ENCODE measurements at places on chromosomes 4 and X.

GRCh38 chr4:120881351-120881750 lies 41.2 kb downstream of the PRDM5 start:
- no peak for DNase-seq

DNA sequence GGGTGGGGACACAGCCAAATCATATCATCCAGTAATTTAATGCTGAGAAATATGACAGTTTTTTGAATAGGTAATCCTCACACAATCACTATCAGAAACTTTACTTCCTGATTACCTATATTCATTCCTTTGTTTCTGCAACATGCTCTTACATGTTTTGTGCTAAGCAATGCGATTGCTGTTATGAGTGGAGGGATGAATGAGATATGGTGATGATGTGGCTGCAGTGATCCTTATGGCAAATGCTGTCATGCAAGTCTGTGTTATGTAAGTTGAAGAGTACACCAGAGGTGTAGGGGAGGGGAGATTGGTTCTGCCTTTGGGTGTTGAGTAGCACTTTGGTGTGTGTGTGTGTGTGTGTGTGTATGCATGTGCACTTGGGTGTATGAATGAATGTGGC lies 14.6 kb downstream of the HERC3 start:
- DNase-seq: no peak

DNA sequence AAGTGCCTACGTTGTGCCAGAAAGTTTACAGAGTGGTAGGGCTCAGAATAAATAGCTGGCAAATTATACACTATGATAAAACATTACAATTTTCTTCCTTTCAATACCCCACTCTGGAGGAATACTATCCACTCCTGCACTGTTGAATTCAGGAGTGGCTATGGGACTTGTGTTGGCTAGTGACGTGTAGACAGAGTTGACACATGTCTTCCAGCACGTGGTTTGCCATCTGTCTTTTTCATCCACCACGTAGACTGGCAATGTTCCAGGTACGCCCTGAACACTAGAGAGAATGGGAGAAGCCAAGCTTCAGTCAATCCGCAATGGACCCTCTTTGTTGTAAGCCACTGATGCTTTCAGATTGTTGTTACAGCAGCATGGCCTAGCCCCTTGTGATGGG lies 168.8 kb upstream of the RBPJ start:
- DNase-seq: no peak

DNA sequence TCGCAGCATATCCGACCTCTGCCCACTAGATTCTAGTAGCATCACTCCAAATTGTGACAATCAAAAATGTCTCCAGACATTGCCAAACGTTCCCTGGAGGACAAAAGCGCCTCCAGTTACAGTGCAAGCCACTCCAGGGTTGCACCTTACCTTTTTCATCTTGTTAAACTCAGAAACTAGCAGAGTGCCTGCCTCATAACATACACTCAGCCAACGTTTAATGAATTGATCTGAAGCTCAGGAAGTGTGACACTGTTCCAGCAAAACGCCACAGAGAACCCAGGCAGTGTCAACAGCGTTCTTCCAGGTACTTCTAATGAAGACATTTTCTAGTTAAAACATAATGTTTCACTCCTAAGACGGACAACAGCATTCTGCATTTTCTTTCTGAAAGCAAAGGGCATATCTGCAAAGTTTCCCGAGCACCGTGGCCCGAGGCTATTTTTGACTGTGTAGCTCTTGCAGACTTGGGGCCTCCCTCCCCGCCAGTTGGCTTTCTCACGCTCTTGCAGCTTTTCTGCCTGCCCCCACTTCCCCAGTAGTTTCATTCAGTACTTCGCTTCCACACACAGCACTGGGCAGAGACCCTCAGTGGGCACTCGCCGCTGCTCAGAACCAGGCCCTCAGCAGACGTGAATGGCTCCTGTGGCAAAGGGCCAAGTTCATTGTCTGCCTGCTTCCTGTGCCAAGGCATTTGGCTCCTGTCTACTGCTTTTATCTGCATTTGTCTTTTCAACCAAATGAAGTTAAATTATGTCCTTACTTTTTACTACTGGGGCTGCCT lies 133.4 kb upstream of the TTC29 start:
- DNase-seq: no peak

GRCh38 chr4:38166082-38166481 lies 205.9 kb downstream of the PTTG2 start:
- no peak for DNase-seq

GRCh38 chr4:2423066-2423465 lies 4.3 kb downstream of the CFAP99 start:
- no peak for DNase-seq

DNA sequence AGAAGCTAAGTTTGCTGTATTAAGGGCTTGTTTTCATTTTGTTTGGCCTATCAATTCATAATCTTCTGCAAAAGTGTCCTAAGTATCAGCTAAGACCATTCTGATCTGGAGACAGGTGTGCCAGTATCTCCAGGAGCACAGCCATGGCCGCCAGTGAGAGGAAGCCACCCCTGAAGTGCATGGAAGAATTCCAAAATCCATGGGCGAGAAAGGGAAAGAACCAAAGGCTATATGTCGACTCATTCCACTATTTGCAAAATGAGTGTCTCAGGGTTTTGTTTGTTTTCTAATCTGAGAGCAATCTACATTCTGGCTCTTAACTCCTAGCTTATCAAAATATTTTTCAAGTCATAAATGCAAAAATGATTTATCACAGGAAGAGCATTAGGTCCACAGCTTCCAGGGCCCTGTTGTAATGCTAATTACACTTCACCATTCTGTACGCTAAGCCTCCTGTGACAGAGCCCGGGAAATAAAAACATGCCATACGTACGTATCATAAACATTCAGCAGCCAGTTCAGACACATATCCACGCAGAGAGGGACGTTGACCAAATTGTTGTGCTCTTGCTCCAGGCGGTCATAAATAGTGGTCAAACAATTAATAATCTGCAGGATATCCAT lies 137.3 kb upstream of the FTHL17 start:
- no peak for DNase-seq

DNA sequence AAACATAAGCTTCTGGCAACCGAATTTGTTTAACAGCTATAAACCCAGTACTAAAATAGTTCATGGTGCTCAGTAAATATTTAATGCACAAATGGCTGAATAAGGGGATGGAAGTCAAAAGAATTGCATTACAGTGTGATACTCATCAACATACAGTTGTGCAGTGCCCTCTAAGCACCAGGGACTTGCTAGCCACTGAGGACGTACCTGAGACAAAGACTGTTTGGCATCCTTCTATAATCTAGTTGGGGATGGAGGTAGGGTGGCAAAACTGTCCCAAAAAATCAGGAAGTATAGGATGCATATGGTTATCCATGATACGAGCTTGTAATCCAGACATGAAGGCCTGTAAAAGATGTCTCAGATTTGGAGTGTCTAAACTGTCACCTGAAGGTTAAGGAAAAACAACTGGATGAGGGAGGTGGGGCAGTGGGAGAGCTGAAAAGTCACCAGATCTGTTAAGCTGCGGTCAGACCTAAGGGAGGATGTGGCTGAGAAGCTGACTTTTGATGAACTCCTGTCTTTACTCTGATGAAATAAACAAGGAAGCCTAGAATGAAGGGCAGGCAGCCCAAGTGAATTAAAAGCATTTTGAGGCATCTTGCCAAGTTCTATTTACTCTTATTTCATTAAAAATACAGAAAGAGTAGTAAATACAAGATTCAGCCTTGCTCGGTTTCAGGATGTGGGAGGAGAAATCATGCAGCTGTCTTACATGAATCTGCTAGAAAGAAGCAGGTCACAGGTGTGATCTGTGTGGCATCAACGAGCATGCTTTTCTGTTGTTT lies 12.0 kb upstream of the CD38 start:
- no peak for DNase-seq

- DNase-seq: no peak
Measured at GRCh38 chrX:24415921-24416320, 49.2 kb upstream of the PDK3 start.

DNA sequence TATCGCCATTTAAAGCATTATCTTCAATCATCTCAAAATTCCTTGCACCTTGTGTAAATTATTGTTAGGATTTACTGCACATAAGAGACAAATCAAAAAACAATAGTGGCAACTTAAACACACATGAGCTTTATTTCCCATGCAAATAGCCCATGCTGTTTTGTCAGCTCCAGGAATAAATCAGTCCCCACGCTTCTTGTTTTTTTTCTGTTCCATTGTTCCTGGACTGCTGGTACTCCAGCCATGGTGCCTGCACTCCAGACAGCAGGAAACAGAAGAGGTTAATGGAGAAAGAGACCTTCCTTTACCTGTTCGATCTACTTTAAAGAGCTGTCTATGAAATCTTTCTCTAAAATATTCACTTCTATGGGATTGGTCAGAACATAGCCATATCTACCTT lies 1515.7 kb upstream of the TENM3 start:
- no peak for DNase-seq

GRCh38 chr4:158588285-158588684 lies 66.6 kb downstream of the RXFP1 start:
- DNase-seq: no peak

- no peak for DNase-seq
Measured at GRCh38 chr4:28354880-28355656, 1494.4 kb downstream of the STIM2 start.

GRCh38 chrX:138925330-138925729 lies 213.8 kb upstream of the FGF13 start:
- DNase-seq: no peak

DNA sequence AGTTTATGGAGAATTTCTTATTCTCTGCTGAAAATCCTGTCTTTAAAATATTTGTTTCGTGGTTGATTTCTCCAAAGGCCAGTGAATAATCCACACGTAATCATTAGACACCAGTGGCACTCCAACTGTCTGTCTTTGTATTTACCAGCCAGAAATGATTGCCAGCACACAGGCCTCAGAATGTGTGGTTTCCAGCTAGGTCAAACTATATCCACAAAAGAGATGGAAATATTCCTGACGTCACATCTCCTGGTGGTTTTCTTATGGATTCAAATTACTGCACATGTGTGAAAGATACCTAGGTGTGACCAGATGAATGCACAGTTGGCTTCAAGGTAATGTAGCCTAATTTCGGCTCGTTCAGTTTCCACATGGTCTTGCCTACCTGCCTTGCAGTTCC lies 27.2 kb upstream of the TENM3 start:
- DNase-seq: no peak

GRCh38 chr4:121842862-121843261 lies 19.2 kb upstream of the CCNA2 start:
- DNase-seq: no peak

- no peak for DNase-seq
Measured at GRCh38 chr4:15434091-15434490, 6.3 kb downstream of the C1QTNF7 start.

DNA sequence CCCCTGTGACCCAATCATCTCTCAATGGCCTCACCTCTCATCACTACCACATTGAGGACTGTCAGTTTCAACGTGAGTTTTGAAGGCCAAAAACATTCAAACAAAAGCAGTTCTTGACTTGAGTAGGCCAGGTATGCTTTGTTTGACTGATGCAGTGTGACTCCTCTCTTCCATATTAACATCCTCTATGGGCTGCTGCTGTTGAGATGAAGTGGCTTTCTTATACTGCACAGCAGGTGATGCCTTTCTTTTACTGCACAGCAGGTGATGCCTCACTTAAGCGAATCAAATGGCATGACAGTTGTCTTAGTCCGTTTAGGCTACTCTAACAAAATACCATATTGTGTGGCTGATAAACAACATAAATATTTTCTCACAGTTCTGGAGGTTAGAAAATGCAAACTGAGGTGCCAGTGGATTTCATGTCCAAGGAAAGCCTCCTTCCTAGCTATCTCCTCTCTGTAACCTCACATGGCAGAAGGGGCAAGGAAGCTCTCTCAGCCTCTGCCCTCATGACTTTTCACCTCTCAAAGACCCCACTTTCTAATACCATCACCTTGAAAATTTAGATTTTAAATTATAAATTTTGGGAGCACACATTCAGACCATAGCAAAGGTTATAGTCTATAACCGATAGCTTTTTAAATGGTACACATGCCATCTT lies 2267.9 kb upstream of the AGA start:
- DNase-seq: peak; percentile 54

DNA sequence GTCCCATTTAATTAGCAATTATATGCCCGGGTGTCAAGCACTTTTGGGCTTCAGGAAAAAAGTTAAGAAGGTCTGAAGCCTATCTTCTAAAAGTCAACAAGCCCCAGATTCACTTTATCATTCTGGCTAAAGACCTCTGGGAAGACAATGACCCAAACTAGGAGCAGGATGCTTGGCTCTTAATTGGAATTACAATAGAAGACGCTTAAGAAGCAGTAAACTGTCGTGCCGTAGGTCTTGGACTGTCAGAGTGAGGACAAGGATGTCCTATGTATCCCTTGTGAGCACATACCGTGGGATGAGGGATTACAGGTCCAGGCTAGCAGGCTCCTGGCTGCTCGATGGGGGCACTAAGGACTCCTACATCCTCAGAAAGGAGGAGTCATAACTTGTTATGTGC lies 3.2 kb upstream of the ARHGAP36 start:
- no peak for DNase-seq

DNA sequence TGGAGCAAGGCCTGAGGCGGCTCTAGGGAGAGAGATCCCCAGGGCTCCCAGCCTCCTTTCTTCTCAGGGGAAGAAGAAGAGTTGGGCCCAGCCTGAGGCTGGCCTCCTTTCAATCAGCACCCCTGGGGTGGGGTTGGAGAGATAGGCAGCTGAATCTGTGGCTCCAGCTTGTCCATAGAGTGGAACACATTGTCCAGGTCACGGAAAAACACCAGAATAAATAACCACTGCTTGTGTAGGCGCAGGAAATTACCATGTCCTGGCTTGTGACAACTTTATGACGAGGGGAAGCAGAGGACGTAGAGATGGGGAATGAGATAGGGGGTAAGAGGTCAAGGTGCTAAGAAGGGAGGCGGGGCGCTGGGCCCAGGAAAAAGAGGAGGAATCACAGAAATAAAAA lies 80.8 kb upstream of the EFNB1 start:
- no peak for DNase-seq

DNA sequence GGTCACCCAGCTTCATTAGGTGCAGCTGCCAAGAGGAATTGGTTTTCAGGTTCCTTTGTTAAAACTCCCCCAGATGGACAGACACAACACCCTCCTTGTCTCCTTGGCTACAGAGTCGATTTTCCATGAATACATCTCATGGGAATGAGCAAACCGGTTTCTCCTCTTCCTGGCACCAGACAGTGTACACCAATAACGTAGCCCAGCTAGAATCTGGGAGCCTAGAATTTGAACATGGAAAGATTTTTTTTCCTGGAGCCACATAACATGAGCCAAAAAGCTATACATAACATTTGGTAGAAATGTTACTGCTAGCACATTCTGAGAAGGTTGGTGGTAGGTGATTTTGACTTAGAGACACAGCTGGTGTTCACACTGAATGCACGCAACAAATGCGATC lies 62.9 kb upstream of the SLC34A2 start:
- DNase-seq: no peak

DNA sequence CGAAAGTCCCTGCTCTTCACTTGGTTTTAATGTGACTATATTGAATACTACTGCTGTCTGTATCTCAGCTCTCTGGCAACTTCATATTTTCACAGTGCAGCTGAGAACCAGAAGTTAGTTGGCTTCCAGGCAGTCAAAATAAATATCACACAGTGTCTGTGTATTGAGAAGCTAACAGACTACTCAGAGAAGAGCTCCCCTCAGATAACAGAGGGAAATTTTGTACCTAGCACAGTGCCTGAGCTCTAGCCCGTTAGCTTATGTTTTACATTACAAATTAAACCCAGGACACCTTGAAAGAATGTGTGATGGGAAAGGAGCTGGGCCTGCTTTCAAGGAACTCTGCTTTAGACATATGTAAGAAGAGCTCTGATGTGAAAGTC lies 22.7 kb downstream of the JADE1 start:
- no peak for DNase-seq

Measured in iPS DF 19.7 (cell line).